ENCODE measurements at places on chromosomes 5 and 9. TPM values are rescaled to one million over a fixed set of nuclear protein-coding genes. Genes with fewer than 3 reads are reported as not detected.

- no peak for DNase-seq
These were observed 13.2 kb downstream of the PHF19 start for GRCh38 chr9:120863833-120864232.

DNA sequence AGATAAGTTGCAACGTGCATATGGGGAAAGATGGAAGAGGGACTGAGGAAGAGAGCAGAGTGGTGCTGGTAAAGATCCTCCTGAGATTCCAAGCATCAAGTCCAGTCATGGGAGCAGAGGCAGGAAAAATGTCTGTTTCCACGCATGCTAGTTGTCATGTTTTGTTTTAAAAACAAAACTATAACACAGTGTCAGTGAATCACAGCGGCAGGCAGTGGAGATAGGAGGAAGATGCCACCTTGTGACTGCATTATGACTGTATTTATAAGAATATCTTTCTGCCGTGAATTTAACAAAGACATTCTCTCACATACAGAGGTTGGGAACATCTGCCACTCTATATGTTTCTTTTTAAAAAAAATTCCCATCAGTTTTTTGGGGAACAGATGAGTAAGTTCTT is 3.7 kb upstream of the SVEP1 start:
- no peak for DNase-seq

DNA sequence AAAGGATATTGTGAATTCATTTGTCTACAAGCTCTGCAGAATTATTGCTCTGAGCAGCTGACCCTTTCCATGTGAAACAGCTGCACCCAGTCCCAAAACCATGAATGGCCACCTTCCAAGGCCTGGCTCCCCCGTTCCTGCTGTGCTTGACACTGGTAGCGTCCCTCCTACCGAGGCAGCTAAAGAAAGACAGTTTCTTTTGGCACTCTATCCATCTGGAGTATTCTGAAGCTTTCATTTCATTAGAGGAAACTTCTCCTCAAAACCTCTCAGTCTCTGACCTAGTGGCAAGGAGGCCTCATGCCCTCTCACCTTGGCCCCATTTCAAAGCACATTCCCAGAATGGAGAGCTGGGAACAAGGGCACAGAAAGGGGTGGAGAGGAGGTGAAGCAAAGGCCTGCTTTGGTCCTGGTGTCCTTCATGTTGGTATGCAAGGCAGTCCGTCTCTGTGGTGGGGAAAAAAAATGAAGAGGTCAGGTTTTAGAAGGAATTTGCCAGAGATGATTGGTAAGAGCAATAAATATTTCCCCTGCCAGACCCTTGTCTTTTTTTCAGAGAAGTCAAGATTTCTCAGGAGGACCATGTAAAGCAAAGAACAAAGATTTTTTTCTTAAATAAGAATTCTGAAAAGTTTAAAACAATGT is 232.0 kb downstream of the RFK start:
- no peak for DNase-seq

- no peak for DNase-seq
These were observed 38.0 kb upstream of the F2R start for GRCh38 chr5:76677849-76678472.

DNA sequence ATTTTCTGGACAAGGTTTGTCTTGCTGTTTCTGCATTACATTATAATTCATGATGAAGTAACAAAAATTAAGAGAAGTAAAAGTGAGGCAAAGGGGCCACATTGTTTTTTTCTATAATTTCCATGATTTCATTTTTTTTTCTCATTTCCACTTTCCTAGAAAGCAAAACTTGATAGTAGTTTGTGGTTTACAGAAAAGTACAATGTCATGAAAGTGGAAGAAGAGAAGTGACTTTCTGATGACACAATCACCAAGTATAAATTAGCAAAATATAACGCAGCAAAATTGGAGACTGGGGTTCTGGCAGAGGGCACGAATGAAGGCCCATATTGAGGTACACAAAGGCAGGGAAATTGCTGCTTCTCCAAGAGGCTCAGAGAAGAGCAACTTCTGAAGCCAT is 5.0 kb upstream of the IFNA14 start:
- DNase-seq: no peak

Gene RANBP6
- 31.6 TPM for total RNA-seq

Gene RRAGA
- 26.1 TPM for total RNA-seq

Gene SHISAL2B
- not detected for total RNA-seq

Gene TERT
- 10.5 TPM for total RNA-seq

All from HT1080 (cell line).